Vagina (tissue), 2 donors: ENCODE measurements at places on chromosomes 16 and 17.

DNA sequence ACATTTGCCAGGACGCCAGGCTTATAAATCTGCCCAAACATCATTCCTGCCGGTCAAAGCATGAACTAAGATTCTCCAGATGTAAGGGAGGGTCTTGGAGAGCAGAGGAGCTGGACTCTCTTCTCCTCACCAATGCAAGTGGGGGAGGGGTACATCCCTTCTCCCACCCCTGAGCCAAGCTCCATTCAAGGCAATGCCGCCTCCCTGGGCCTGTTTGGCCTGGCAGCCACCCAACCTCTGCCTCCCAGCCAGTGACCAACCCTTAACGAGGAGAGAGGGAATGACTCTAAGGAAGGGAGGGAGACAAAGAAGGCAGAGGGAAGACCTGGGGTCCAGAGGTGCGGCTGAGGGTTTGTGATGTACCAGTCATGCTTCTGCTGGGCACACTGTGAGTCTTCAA lies 13.8 kb downstream of the C17orf50 start:
- H3K36me3 ChIP-seq, result no peaks in the 10 kb centered on the region
- no peak for DNase-seq
- H3K27ac ChIP-seq, result peak overlapping the region; percentile 25

DNA sequence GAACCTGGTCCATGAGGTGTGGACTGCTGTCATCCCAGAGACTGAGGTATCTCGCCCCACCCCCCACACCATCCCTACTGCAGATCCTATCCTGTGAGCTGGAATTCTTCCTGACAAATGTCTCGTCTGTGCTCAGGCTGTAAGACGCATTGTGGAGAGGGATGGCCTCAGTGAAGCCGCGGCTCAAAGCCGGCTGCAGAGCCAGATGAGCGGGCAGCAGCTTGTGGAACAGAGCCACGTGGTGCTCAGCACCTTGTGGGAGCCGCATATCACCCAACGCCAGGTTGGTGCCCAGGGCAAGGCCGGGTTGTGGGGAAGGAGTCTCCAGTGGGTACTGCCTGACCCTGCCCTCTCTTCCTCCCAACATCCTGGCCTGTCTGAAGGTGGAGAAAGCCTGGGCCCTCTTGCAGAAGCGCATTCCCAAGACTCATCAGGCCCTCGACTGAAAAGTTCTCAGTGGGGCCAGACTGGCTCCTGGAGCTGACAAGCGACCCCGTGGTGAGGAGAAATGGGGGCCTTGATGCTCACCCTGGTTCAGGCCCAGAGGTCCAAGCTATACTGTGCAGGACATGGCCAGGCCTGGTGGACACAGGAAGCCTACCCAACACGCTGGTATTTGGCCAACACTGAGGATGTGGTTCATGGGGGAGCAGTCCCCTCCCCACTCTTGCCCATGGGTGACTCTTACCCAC lies 1.2 kb upstream of the MLX start:
- peaks cover 56% of the 10 kb centered on the region for H3K4me1 ChIP-seq
- no peak for DNase-seq
- H3K4me3 ChIP-seq, result no peak overlapping the region
- no peak overlapping the region for H3K27ac ChIP-seq
- peaks cover 46% of the 10 kb centered on the region for H3K36me3 ChIP-seq
- no peaks in the 10 kb centered on the region for H3K27me3 ChIP-seq

GRCh38 chr17:31371511-31372097 lies 19.9 kb upstream of the RAB11FIP4 start:
- DNase-seq, result no peak
- no peak overlapping the region for H3K4me3 ChIP-seq
- no peaks in the 10 kb centered on the region for H3K27me3 ChIP-seq
- no peak overlapping the region for H3K27ac ChIP-seq

GRCh38 chr17:10286324-10286723 lies 86.5 kb downstream of the MYH13 start:
- peaks cover 12% of the 10 kb centered on the region for H3K4me1 ChIP-seq
- H3K27me3 ChIP-seq, result no peaks in the 10 kb centered on the region
- no peak overlapping the region for H3K27ac ChIP-seq
- H3K4me3 ChIP-seq, result no peak overlapping the region
- no peaks in the 10 kb centered on the region for H3K36me3 ChIP-seq

DNA sequence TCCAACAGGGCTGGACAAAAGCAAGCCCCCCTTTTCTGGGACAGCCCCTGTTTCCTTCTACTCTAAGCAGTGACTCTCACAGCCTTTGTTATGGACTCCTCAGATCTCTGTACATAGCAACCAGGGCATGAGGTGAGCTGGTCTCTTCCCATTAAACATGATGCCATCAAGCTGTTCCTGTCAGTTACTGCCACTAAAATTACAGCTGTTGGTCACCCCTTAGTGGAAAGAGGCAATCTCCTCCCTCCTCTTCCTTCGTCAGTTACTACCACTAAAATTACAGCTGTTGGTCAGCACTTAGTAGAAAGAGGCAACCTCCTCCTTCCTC lies 95.2 kb upstream of the SMIM36 start:
- H3K36me3 ChIP-seq, result no peaks in the 10 kb centered on the region
- H3K27me3 ChIP-seq, result no peaks in the 10 kb centered on the region
- DNase-seq, result no peak
- H3K27ac ChIP-seq, result peak overlapping the region; percentile 33
- H3K4me1 ChIP-seq, result peaks cover 40% of the 10 kb centered on the region
- no peak overlapping the region for H3K4me3 ChIP-seq

- H3K27ac ChIP-seq, result no peak overlapping the region
- H3K4me1 ChIP-seq, result no peaks in the 10 kb centered on the region
- H3K27me3 ChIP-seq, result no peaks in the 10 kb centered on the region
Measured at GRCh38 chr17:56902348-56902747, 11.5 kb downstream of the TRIM25 start.

GRCh38 chr16:2278956-2279800 lies 11.3 kb upstream of the RNPS1 start:
- no peak for DNase-seq
- no peak overlapping the region for H3K27ac ChIP-seq
- no peak overlapping the region for H3K4me3 ChIP-seq
- no peaks in the 10 kb centered on the region for H3K4me1 ChIP-seq
